Sigmoid colon (tissue), 7 donors: ENCODE measurements at places on chromosomes 2 and 18.

DNA sequence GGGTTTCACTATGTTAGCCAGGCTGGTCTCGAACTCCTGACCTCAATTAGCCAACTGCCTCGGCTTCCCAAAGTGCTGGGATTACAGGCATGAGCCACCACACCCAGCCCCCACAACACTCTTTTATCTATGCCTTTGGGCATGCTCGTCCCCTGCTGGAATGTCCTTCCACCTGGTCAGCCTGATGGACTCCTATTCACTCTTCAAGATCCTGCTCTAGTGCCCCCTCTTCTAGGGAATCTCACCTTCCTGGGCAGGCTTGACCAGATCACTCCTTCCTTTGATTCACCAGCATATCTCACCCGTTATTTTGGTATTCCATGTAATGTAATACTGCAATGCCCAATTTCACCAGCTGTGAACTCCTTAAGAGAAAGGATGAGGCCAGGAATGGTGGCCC lies 13.9 kb upstream of the SLC66A3 start:
- no peak overlapping the region for H3K4me3 ChIP-seq
- H3K4me1 ChIP-seq: no peaks in the 10 kb centered on the region
- H3K36me3 ChIP-seq: no peaks in the 10 kb centered on the region
- DNase-seq: no peak
- no peaks in the 10 kb centered on the region for H3K27me3 ChIP-seq
- no peak overlapping the region for H3K27ac ChIP-seq

- no peaks in the 10 kb centered on the region for H3K36me3 ChIP-seq
- H3K27me3 ChIP-seq: no peaks in the 10 kb centered on the region
- peak; percentile 62 for DNase-seq
- no peak overlapping the region for H3K27ac ChIP-seq
Observed at GRCh38 chr2:239826786-239827522, 198.2 kb downstream of the NDUFA10 start.

GRCh38 chr2:69774984-69775982 lies 33.3 kb downstream of the ANXA4 start:
- no peaks in the 10 kb centered on the region for H3K36me3 ChIP-seq
- no peak for DNase-seq
- no peaks in the 10 kb centered on the region for H3K4me1 ChIP-seq
- H3K4me3 ChIP-seq: no peak overlapping the region
- no peak overlapping the region for H3K27ac ChIP-seq

GRCh38 chr2:226797289-226797988 lies 2.2 kb downstream of the IRS1 start:
- H3K4me1 ChIP-seq: peaks cover 28% of the 10 kb centered on the region
- peak overlapping the region; percentile 85 for H3K4me3 ChIP-seq
- DNase-seq: peak; percentile 87
- H3K36me3 ChIP-seq: no peaks in the 10 kb centered on the region

DNA sequence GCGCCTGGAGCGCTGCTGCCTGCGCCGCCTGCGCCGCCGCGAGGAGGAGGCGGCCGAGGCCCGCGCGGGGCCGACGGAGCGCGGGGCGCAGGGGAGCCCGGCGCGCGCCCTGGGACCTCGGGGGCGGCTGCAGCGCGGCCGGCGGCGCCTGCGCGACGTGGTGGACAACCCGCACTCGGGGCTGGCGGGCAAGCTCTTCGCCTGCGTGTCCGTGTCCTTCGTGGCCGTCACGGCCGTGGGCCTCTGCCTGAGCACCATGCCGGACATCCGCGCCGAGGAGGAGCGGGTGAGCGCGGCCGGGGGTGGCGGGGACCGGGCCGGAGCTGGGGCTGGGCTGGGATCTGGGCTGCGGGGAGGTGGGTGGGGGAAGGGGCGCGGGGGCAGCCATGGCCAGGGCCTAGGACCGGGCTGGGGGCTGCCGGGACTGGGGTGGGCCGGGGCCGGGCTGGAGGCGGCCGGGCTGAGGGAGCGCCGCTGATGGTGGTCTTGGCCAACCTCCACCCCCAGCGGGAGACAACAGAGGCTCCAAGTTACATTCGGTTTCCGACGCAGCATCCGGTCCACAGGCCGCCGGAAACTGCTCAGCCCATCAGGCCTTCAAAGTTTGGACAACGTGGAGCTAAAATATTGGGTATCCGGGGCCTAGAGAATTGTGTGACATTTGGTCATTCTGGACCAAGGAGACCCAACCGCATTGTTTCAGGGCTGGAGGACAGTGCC lies 66.4 kb downstream of the KCNG2 start:
- H3K36me3 ChIP-seq: no peaks in the 10 kb centered on the region
- no peaks in the 10 kb centered on the region for H3K4me1 ChIP-seq
- H3K4me3 ChIP-seq: no peak overlapping the region
- no peaks in the 10 kb centered on the region for H3K27me3 ChIP-seq
- H3K27ac ChIP-seq: no peak overlapping the region

GRCh38 chr2:203737360-203737759 lies 30.9 kb downstream of the CD28 start:
- H3K4me1 ChIP-seq: no peaks in the 10 kb centered on the region
- no peak for DNase-seq
- H3K4me3 ChIP-seq: no peak overlapping the region
- H3K36me3 ChIP-seq: no peaks in the 10 kb centered on the region
- no peaks in the 10 kb centered on the region for H3K27me3 ChIP-seq
- H3K27ac ChIP-seq: no peak overlapping the region

DNA sequence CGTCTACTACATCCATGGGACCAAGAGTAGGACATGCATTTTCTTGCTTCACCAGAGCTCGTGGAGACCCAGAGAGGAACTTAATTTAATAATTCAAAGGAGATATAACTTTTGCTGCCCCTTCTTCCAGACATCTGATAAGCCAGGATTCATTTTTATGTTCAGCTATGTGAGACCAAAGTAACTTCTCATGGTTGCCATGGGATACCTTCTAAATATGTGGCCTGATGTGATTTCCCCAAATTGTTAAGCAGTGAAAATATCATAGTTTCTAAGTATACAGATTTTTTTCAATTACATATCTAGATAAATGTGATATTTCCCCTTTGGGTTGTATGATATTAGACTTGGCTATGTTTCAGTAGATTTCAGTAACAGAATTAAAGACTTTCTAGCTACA lies 185.5 kb upstream of the FN1 start:
- no peaks in the 10 kb centered on the region for H3K36me3 ChIP-seq
- H3K27me3 ChIP-seq: no peaks in the 10 kb centered on the region
- peak overlapping the region; percentile 89 for H3K27ac ChIP-seq
- H3K4me1 ChIP-seq: peaks cover 53% of the 10 kb centered on the region
- no peak overlapping the region for H3K4me3 ChIP-seq
- DNase-seq: no peak

DNA sequence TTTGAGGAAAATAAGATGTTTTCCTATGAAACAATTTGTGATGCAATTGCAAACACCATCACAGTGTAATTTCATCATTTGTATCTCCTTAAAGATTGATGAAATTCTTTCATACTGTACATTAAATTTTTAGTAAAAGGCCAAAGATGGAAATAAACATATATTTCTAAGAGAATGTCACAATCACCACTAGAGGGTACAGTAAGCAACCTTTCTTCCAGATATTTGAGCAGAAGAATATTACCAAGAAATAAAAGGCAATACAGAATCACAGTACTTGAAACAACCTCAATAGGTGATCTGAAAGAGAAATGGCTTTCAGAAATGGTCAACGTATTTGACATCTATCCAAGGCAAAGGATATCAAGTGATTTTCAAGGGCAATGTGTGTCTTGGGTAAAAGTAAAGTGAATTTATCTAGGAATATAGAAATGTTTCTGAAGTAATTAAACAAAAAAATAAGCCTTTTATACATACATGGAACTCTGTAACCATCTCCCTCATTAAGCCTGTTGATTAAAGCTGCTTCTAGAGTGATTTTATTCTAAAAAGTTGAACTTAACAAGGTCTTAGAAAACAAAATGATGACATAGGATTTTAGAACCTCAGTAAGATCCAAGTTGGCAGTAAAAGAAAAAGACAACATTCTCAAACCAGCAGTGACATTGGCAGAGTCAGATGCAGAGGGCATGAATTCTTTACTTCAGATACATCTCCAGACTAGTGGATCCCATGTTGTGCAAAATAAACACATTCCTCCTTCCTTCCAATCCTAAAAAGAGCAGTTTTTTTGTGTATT lies 90.3 kb upstream of the SESTD1 start:
- no peak for DNase-seq
- peaks cover 6% of the 10 kb centered on the region for H3K4me1 ChIP-seq
- no peaks in the 10 kb centered on the region for H3K27me3 ChIP-seq
- no peaks in the 10 kb centered on the region for H3K36me3 ChIP-seq
- no peak overlapping the region for H3K27ac ChIP-seq

DNA sequence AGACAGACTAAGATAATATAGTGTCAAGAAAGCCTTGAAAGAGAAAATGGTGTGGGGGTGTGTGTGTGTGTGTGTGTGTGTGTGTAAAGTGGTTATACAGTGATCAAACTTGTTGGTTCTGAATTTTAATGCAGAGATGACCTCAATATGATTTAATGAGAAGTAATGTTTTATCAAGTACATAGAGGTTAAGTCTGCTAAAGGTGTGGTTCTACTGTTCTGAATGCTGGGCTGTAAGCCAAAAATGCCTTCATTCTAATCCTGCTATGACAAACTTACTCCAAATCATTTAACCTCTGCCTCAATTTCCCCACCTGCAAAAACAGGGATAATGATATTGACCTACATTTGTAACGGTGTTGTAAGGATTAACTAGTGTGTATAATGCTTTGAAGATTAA lies 87.9 kb downstream of the WDPCP start:
- no peak overlapping the region for H3K27ac ChIP-seq
- no peaks in the 10 kb centered on the region for H3K36me3 ChIP-seq
- no peak for DNase-seq
- no peak overlapping the region for H3K4me3 ChIP-seq
- no peaks in the 10 kb centered on the region for H3K27me3 ChIP-seq

DNA sequence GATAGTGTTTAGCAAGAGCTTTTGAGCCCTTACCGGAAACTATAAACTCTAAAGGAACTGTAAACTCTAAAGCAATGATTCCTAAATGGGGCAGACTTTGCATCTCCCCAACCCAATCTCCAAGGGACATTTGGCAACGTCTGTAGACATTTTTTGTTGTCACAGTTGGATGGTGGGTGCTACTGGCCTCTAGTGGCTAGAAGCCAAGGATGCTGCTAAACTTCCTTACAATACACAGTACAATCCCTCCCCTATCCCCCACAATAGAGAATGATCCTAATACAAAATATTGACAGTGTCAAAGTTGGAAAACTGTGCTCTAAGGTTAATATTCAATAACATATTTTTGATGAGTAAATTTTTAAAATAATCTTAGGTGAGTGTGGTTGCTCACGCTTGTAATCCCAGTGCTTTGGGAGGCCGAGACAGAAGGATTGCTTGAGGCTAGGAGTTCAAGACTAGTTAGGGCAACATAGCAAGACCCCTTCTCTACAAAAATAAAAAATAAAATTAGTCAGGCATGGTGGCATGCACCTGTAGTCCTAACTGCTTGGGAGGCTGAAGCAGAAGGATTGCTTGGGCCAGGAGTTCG lies 66.7 kb downstream of the PTPN4 start:
- no peak for DNase-seq
- no peak overlapping the region for H3K4me3 ChIP-seq
- no peaks in the 10 kb centered on the region for H3K36me3 ChIP-seq
- no peaks in the 10 kb centered on the region for H3K4me1 ChIP-seq

GRCh38 chr2:217469203-217469810 lies 533.5 kb downstream of the TNS1 start:
- H3K27ac ChIP-seq: no peak overlapping the region
- no peak overlapping the region for H3K4me3 ChIP-seq
- H3K27me3 ChIP-seq: no peaks in the 10 kb centered on the region
- H3K36me3 ChIP-seq: no peaks in the 10 kb centered on the region
- DNase-seq: no peak

GRCh38 chr2:212940816-212941215 lies 210.6 kb downstream of the IKZF2 start:
- no peak overlapping the region for H3K4me3 ChIP-seq
- peaks cover 6% of the 10 kb centered on the region for H3K4me1 ChIP-seq
- H3K27ac ChIP-seq: no peak overlapping the region
- H3K36me3 ChIP-seq: no peaks in the 10 kb centered on the region
- no peak for DNase-seq

GRCh38 chr18:38367473-38367872 lies 801.9 kb upstream of the CELF4 start:
- H3K36me3 ChIP-seq: no peaks in the 10 kb centered on the region
- no peak overlapping the region for H3K27ac ChIP-seq
- no peak for DNase-seq
- no peaks in the 10 kb centered on the region for H3K27me3 ChIP-seq

DNA sequence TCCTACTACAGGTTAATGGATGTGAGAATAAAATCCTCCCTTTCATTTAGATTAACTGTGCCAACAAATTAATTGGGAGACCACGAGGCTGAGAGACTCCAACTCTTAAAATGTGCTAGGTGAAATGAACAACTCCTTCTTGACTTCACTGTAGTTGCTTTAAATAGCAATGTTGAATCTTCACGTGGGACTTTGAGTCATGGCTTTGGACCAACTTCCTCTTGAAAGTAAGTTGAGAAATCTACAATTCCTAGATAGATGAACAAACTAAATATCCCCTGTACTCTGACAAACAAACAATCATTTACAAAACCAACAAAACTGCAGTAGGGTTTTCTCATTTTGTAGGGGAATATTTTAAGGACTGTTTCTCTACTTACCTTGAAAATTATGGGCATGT lies 291.9 kb upstream of the SPRED2 start:
- DNase-seq: no peak
- H3K36me3 ChIP-seq: no peaks in the 10 kb centered on the region
- H3K27ac ChIP-seq: no peak overlapping the region
- H3K4me1 ChIP-seq: no peaks in the 10 kb centered on the region
- H3K4me3 ChIP-seq: no peak overlapping the region

DNA sequence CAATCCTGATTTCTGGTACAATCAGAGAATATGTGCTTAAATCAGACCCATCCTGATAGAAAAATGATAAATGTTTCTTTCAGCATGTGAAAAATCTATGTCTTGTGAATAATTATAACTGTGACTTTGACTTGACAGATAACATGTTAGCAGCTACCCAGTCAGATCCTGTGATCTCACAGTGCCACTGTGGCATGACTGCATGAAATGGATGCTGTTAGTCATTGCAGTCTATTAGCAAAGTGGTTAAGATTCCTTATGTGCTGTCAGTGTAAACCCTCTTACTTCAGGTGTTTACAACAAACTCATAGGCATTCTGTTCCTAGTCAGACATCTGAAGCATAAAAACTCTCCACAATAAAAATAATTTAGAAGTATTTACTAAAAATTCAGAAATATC lies 244.6 kb upstream of the RND3 start:
- no peaks in the 10 kb centered on the region for H3K27me3 ChIP-seq
- no peaks in the 10 kb centered on the region for H3K4me1 ChIP-seq
- no peak overlapping the region for H3K27ac ChIP-seq
- H3K36me3 ChIP-seq: no peaks in the 10 kb centered on the region

GRCh38 chr2:175575346-175576258 lies 394.1 kb upstream of the ATP5MC3 start:
- no peaks in the 10 kb centered on the region for H3K27me3 ChIP-seq
- H3K4me1 ChIP-seq: no peaks in the 10 kb centered on the region
- no peak for DNase-seq
- no peak overlapping the region for H3K27ac ChIP-seq
- H3K4me3 ChIP-seq: no peak overlapping the region
- H3K36me3 ChIP-seq: no peaks in the 10 kb centered on the region

GRCh38 chr18:32095192-32095899 lies 3.7 kb downstream of the RNF138 start:
- H3K4me3 ChIP-seq: no peak overlapping the region
- peaks cover 23% of the 10 kb centered on the region for H3K4me1 ChIP-seq
- H3K36me3 ChIP-seq: no peaks in the 10 kb centered on the region
- DNase-seq: no peak
